ENCODE measurements at places on chromosomes 2 and 18.

GRCh38 chr2:147482111-147482895, 362.5 kb upstream of the ACVR2A start:
- no peak for DNase-seq

GRCh38 chr18:7754725-7755181, 187.6 kb downstream of the PTPRM start:
- no peak for DNase-seq

GRCh38 chr2:7577769-7578168, 660.6 kb downstream of the RNF144A start:
- no peak for DNase-seq

DNA sequence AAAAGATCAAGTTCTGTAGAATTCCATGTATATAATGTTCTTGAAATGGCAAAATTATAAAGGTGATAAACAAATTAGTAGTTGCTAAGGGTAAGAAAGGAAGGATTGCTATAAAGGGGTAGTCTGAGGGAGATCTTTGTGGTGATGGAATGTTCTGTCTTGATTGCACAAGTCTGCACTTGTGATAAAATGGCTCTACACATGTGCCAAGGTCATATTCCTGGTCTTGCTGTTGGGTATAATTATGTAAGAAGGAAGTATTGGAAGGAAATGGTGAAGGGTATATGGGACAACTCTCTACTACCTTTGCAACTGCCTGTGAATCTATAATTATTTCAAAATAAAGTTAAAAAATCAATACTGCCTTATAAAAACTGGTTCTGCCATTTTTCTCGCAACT, 15.3 kb downstream of the SGPP2 start:
- DNase-seq = no peak

GRCh38 chr2:176581557-176582165, 312.4 kb downstream of the MTX2 start:
- DNase-seq = no peak

GRCh38 chr18:8702668-8703067, 2.7 kb upstream of the MTCL1 start:
- DNase-seq = no peak

DNA sequence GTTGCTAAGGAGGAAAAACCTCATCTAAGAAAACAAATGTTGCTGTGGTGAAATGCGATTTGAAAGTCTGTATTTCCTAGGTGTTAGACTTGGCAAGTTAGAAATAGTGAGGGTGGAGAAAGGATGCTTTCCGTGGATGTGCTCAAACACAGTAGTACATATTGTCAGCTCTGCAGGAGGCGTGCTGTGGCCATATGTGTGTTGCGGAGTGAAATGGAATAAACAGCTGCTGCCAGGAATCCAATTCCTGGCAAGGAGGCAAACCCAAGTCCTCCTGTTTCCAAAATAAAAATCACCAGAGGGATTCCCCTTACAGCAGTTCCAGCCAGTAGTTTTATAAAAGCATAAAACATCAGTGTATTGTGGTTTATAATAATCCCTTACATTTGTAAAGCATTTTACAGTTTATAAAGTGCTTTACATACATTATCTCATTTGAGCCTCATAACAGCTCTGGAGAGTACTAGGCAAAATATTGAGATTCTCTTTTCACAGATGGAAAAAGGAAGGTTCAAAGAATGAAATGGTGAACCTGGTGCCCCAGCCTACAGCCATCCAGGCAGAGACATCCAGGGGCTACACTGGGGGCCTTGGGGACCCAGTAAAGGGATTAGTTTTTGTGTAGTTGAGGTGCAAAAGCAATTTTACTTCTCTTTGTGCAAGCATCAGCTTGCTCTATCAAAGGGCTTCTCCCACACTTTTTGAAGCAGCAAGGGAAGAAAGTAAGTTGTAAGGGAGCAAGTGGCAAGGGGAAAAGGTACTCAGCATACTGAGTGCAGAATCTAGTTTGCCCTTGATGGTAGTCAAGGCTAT, 206.0 kb downstream of the AGPS start:
- DNase-seq = no peak

DNA sequence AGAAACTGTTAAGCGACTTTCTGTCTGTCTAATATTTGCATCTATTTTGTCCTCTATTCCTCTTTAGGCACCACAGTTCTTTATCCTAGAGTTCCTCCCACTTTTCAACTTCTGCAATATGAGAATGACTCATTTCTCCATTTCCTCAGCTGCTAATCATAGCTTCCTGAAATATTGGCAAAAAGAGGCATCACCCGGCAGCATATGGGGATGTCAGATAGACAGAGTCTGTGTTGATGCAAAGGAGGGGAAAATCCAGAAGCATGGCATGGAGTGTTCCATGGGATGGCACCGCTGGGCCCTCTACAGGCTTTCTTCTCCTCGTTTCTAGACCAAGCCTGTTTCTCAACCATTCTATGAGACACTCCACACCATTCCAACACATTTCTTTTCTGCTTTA, 93.4 kb downstream of the DOCK10 start:
- no peak for DNase-seq

DNA sequence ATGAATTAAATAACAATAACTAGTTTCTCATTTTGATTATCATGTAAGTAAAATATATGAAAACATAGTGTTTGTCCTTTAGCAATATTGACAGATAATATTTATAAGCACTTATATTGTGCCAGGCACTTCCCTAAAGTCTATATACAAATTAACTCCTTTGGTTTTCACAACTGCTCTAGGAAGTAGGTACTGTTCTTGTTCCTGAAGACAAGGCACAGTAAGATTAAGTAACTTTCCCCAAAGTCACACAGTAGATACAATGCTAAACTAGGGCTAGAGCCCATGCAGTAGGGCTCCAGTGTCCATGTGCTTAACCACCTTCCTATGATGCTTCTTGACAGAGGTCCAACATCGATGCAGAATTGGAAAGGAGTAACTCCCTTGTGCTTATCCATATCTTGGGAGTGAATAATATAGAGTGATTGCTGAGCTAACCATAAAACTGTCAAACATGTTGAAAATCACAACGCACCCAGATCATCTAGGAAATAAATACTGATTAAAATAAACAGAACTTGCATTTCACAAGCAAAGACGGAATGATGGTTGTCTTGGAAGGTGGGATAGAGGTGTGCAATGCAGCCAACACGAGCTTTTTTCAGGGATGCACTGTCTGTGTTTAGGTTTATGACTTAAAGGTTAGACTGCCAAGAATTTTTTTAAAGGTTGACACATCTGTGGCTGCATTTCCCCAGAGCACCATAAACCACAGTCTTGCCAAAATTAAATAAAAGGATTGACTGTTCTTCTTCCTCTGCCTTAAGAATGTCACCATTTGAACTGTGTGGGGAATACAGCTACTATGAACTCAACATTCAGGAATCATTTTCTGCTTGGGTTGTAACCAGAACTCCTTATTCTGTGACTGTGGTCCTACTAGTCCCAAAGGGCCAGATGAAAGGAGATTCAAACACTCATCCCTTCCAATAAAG, 80.8 kb downstream of the ANKRD44 start:
- DNase-seq = no peak

DNA sequence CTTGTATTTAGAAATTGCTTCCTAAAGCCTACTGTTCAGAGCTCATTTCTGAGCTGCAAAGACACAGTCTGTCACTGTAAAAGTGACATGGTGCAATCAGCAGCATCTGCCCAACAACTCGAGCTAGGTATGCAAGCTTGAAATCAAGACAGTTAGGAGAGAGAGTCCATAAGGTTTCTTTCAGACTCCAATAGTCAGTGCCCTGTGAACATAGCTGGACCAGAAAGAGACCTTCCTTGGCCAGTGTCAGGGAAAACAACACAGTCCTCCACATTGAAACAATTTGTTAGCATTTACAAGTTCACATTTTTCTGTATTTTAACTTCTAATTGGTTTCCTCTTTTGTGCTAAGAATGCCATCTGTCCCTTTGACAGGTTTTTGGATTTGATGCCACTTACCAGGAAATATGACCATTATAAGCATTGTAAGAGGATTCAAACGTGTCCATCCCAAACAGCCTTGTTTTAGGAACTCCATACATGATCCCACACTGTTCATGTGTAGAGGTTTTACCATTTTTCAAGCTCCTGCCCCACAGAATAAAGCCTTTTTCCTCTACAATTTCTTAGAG, 8.9 kb upstream of the MYCN start:
- DNase-seq = no peak

- DNase-seq = no peak
Measured at GRCh38 chr18:79520478-79521390, 125.0 kb downstream of the NFATC1 start.

DNA sequence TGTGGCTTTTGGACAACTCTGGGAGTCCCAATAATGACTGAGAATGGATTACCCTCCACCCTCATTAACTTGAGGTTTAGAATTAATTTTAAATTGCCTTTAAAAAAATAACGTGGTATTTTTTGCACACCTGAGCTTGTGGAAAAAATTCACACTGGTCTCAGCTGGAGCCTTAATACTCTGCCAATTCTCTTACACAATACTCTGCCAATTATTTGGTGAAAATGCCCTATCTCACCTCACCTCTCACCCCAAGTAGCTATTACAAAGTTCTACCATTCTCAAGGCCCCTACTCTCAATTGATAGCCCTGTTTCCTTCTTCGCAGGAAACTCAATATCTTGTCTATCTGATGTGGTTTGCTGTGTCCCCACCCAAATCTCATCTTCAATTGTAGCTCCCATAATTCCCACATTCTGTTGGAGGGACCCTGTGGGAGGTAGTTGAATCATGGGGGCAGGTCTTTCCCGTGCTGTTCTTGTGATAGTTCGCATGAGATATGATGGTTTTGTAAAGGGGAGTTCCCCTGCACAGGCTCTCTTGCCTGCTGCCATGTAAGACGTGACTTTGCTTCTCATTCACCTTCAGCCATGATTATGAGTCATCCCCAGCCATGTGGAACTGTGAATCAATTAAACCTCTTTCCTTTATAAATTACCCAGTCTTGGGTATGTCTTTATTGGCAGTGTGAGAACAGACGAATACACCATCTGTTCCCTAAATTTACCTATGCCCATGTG, 27.4 kb upstream of the C2orf69 start:
- DNase-seq = no peak

- no peak for DNase-seq
Measured at GRCh38 chr2:3654011-3654410, 4.0 kb upstream of the ALLC start.

GRCh38 chr2:239131521-239131920, 269.3 kb downstream of the HDAC4 start:
- DNase-seq = no peak

DNA sequence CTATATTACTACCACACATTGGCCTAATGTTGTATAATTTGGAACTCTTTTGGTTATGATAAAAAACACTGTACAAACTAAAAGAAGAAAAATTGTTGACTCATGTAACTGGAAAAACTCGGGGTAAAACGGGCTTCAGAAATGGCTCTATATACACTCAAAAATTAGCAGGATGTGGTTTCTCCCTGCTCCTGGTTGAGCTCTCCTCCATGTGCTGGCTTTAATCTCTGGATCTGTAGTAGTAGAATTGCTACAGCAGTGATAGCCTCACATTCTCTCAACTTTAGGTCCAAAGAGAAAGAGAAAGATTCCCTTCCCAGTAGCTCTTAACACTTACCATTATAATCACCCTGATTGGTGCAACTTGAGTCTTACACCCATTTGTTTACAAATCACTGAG, 274.9 kb upstream of the GALNT5 start:
- DNase-seq = no peak

GRCh38 chr18:57210107-57210715, 63.3 kb downstream of the BOD1L2 start:
- no peak for DNase-seq

- DNase-seq = no peak
Measured at GRCh38 chr2:39120521-39120770, 405 bp downstream of the SOS1 start.

GRCh38 chr18:13810950-13811485, 12.9 kb upstream of the MC5R start:
- DNase-seq = no peak

GRCh38 chr2:47607005-47607679, 175.8 kb upstream of the MSH6 start:
- no peak for DNase-seq

GRCh38 chr18:53004798-53005197, 664.8 kb downstream of the DCC start:
- DNase-seq = no peak

DNA sequence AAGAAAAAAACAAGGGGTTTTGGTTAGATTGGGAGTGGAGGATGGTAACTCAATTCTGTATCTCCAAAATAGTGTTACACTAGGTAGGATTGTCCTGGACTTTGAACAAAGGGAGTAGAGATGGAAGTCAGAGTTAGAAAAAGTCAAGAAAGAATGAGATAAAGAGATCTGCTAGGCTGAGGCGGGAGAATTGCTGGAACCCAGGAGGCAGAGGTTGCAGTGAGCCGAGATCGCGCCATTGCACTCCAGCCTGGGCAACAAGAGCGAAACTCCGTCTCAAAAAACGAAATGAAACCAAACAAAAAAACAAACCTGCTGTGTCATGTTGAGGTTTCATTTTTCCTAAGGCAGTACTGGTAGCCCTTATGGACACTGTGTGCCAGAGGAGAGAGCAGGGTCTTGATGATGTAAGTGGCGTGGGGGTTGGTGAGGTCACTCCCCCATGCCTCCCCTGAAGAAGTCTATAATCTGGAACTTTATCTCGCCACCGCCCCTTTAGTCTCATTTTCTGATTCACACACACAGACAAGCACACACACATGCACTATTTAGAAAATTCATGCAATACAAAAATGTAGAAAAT, 10.5 kb downstream of the DRC1 start:
- no peak for DNase-seq

DNA sequence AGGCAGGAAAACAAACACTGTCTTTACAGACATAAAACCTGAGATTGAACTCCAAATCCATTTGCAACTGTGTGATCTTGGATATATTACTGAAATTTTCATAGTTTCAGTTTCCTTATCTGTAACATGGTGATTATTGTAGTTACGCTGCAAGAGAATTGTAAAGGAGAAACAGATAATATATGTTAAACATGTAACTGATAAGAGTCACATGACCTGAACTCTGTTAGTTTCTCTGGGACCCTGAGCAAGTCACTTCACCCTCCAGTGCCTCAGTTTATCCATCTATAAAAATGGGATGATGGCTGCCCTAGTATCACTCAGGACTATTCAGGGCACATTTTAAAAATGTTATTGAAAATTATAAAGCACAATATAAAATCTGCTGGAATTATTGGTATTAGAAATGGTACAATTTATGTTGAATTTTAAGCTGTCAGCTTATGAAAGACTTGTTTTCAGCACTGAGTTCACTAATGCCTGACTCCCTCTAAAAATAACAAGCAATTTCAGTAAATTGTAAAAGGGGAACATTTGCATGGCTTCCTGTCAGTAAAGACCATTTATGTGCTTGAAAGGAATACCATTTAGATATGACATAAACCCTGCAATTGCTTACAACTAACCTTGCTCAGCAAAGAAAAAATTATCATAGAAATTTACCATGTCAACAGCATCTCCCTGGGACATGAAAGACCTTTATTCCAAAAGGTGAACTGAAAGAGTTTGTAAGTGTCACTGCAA, 393.5 kb downstream of the RAD51AP2 start:
- DNase-seq = no peak

- DNase-seq = no peak
Measured at GRCh38 chr2:33589444-33589843, 9.7 kb downstream of the FAM98A start.

GRCh38 chr2:212882626-212883025, 268.8 kb downstream of the IKZF2 start:
- no peak for DNase-seq

GRCh38 chr18:4597301-4597700, 142.2 kb upstream of the DLGAP1 start:
- no peak for DNase-seq
